ENCODE measurements at places on chromosomes 7 and 10.

DNA sequence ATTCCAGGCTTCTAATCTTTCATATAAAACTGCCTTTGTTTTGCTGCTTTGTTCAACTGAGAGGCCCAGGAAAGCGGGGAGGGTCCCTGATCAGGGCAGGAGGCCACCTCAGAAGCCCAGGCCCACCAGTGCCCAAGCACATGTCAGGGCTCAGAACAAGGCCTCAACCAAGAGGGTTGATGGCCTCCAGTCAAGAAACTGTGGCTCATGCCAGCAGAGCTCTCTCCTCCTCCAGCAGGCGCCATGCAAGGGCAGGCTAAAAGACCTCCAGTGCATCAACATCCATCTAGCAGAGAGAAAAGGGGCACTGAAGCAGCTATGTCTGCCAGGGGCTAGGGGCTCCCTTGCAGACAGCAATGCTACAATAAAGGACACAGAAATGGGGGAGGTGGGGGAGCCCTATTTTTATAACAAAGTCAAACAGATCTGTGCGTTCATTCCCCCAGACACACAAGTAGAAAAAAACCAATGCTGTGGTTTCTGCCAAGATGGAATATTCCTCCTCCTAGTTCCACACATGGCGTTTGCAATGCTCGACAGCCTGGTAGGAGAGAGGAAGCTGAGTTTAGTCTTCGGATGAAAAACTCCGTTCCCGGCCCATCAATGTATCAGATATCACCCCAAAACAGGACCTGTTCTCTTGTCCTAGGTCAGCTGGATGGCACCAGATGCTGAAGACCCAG lies 34.0 kb downstream of the PSAP start:
- DNase-seq: no peak

DNA sequence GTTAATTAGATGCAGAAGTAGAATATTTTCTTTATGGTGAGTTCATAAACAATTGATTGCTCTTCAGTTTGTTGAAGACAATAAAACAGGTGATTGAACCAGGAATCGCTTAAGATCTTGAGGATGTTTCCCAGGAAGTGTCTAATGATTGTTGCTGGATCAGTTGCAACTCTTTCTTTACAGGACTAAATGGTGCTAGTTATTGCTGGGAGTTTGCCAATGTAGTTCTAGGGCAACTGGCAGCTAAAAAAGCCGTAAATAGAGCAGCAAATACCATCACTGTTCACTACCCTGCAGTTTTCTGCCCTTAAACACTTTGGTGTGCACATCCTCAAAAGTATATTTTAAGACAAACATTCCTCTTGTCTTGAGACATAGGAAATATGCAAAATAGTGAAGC lies 119.2 kb upstream of the ANK3 start:
- DNase-seq: no peak

DNA sequence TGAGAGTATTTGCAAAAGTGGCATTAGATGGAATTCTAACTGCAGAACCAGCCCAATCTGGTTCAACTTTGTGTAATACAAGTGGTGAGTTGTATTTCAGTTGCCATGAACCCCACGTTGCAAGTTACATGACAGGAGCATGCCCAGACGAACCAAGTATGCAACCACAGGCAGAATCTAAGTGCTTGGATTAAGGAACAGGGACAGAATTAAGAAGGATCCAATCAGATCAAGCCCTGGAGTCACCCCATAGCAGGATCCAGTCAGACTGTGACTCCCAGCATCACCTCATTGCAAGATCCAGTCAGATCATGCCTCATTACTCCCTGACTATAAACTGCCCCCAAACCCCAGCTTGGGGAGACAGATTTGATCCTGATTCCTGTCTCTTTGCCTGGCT lies 388.7 kb upstream of the NRP1 start:
- DNase-seq: no peak

DNA sequence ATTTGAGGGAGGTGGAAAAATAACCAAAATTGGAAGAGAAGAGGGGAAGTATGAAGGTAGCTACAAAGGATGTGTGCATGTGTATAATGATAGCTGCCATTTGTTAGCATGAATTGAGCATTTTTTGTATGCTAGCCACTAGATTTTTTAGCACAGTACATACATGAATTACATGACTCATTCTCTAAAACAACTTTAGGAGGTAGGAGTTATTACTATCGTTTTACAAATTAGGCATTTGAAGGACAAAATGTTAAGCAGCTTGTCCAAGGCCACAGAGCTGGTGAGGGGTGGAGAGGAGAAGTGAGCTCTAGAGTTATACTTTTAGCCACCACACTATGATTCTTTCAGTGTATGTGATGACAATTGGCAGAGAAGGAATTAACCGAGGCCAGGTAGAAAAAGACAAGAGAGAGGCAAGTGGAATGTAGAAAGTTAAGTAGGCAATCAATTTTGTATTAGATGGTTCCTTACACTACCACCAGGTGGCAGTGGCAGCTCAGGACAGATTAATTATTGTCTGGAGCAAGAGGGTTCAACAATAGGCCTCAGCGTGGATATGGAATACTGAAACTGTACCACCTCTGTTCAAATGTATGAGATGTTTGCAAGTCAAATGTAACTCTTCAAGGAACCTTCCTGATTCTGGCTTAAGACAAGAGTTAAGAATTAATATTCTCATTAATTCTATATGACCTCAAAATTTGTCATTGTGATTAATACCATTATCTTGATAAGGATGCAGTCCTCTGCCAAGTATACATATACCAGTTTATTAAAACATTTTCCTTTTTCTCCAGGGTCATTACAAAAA lies 128.0 kb downstream of the MBL2 start:
- DNase-seq: peak; percentile 15

DNA sequence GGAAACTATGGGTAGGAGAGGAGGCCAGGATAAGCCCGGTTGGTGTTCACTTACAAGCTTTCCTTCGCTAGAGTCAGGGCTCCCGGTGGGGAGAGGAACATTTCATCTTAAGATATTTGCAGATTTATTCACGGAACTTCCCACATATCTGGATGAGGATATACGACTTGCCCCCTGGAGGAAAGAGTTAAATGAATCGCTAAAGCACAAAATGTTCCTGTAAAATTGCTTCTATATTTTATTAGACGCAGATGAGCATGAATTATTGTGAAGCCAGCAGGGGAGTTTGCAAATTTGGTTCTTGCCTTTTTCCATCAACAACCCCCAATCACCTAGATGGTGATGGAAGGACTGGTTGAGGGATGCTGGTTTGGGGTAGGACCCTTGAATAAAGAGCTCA lies 47.9 kb upstream of the BAIAP2L1 start:
- DNase-seq: no peak

DNA sequence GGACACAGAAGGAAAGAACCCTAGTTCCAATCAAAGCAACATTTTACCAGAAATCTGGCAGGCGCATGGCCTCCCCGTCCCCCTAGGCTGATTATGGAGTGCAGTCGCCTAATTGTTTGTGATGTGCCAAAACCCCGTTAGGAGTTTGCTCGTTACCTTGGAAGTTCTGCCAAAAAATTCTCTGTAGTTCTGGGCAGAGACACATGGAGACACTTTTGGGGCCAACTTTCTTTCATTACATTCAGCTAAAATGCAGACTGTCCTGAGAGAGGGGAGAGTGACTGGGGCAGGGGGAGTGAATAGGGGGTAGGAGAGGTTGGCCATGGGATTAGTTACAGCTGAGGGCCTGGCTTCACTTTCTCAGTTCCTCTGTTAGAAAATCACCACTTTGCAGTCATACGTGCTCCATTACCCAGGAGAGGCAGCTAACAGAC lies 158.0 kb upstream of the NPVF start:
- no peak for DNase-seq

DNA sequence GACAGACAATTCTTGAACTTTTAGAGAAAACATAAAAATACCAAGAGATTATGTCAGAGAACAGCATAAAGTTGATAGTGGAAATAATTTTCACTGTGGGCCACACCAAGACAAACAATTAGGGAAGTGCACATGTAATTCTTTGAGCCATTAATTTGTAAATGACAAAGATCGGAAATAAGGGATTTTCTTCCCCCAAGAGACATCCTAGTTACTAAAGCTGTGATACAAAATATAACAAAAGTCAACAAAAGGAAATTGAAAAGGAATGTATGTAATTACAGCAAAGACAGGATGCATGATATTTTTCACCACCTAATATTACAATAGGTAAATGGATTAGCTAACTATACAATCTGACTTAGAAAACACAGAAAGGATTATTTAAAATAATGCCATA lies 12.4 kb upstream of the LRRC72 start:
- DNase-seq: no peak

DNA sequence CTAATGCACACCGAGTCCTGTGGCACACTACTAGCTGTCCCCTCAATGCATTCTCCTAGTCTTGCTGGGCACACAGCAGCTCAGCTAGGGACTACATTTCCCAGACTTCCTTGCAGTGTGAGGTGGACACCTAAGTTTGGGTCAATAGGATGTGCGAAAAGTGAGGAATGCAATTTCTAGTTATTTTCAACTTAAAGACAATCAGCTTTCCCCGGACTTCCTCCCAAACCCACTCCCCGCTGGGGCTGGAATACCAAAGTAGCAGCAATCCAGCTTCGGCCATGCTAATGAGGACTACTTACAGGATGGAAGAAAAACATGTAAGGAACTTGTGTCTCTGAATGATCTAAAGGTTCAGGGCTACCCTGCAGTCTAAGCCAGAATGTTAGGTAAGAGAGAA lies 286.4 kb upstream of the LRRN3 start:
- no peak for DNase-seq

DNA sequence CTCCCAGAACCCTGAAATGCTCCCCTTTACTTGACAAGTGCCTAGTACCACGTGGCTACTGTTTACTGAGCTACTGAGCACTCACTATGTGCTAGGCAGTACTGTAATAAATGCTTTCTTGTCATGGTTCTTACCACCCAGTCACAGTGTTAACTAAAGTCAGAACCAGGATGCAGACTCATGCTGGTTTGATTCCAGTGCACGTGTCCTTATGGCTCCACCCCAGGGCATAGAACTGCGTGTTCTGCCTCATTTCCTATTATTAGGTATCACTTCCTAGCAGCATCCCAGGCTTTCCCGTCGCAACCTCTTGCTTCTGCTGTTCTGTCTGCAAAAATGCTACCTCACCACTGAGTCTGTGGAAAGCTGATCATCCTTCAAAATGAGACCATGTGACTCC lies 71.7 kb upstream of the DOCK1 start:
- DNase-seq: no peak

- DNase-seq: no peak
These were observed 13.1 kb downstream of the UMAD1 start for GRCh38 chr7:7653593-7654187.

DNA sequence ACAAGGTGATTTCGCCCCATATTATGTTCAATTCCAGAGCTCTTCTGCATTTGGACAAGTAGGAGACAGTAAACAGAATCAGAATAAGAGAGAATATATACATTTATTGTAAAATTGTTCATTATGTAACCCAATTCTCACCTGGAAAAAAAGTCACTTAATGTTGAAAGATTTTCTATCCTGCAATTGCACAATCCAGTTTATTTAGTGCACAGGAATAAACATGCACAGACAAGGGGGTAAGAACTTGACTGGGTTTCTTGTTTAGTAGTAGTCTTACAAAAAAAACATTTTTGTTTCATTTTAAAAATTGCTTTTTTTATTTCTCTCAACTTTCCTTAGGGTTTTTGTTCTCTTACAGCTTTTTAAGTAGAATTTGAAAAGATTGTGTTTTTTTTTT lies 126.6 kb downstream of the SAMD9 start:
- DNase-seq: no peak

- DNase-seq: peak; percentile 76
These were observed at the start of gene WDR37 for GRCh38 chr10:1056326-1057105. TSS of gene WDR37 (plus strand) at chr10:1056385. CDS start at chr10:1072156, 15,771 bp downstream.
